ENCODE measurements at places on chromosomes 7 and 10. TPM values are rescaled to one million over a fixed set of nuclear protein-coding genes. Genes with fewer than 3 reads are reported as not detected.
A peak's percentile ranks its signal among the peaks of the same experiment; 100 is the strongest.

DNA sequence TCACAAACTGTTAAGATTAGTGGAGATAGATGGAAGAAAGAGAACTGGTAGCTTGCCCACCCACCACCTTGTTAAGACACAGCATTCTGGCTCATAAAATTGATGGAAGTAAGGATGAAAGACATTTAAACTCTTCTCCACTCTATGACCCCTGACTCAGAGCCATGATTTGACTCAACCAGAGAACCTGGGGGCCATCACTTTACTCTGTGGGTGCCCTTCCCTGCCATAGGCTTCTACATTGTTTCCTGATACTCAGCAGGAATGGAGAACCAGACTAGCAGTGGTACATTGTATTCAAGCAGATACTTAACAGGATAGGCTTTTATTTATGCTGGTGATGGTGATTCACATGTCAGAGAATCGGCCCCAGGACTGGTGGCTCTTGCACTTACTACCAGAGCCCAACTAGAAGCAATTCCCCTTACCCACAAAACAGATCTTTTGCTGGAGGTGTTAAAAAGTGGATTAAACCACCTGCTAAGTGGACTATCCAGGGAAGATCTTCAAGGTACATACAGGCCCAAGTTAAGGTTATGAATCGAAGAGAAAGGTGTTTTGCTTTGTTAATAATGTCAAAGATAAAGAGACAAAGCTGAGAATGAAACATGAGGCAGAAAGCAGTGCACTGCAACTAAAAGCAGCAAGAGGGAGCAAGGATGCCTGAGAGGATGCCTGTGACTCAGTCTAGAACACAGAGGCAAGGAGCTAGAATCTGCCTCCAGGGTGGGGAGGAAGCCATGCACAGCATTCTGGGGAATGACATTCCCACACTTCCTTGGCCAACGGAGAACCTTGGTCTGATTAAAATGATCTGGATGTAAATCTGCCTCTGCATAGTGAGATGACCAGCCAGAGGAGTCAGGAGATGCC lies 36.0 kb upstream of the GLI3 start:
- H3K27ac ChIP-seq: no peak overlapping the region
- H3K27me3 ChIP-seq: no peaks in the 10 kb centered on the region
- no peak for DNase-seq
- peaks cover 3% of the 10 kb centered on the region for H3K4me1 ChIP-seq
- H3K4me3 ChIP-seq: no peak overlapping the region

DNA sequence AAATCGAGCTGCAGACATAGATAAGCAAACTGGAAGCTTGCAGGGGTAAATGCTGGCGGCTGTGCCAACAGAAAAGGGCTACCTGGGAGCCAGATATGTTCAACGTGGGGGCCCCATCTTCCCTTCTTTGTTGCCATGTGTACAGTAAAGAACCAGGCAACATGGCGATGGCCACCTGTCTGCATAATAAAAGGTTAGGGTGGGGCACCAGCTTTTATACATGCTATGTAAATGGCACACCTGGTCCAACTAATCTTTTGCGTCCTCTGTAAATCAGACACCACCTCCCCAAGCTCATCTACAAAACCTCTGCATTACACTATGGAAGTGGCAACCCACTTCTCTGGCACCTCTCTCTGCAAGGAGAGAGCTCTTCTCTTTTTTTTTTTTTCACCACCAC lies 13.9 kb downstream of the BUD31 start:
- H3K4me3 ChIP-seq: no peak overlapping the region
- H3K27ac ChIP-seq: no peak overlapping the region
- no peaks in the 10 kb centered on the region for H3K27me3 ChIP-seq
- no peak for DNase-seq
- H3K36me3 ChIP-seq: peaks cover 17% of the 10 kb centered on the region
- no peaks in the 10 kb centered on the region for H3K4me1 ChIP-seq

DNA sequence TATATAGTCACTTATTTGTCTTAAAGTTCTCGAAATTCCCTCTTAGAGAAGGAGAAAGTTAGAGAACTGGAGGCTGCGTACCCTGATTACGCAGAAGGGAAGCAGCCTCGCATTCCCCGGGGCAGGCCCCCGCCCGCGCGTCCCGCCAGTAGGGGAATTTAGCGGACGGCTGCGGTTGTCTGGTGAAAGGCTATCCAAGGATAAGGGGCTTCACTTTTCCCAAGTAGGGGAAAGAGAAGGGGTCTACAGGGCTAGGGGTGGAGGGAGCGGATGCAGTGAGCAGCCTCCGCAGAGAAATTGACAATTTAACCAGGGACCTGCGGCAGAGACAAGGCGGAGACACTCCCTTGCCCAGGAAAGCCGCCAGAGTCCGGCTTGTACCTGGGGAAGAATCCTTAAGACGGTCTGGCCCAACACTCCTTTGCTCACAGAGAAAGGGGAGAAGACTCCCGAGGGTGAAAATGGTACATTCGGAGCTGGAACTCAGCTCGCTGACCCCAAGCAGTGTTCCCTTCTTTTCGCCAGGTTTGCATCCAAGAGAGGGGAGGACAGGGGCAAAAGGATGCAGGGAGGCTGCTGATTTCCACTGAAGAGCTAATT lies 994 bp upstream of the MAGI2 start:
- no peaks in the 10 kb centered on the region for H3K27me3 ChIP-seq
- no peak overlapping the region for H3K4me3 ChIP-seq

GRCh38 chr10:132076578-132077081 lies 10.9 kb downstream of the JAKMIP3 start:
- H3K36me3 ChIP-seq: no peaks in the 10 kb centered on the region
- no peak overlapping the region for H3K27ac ChIP-seq
- DNase-seq: no peak
- H3K27me3 ChIP-seq: no peaks in the 10 kb centered on the region
- H3K4me3 ChIP-seq: no peak overlapping the region
- no peaks in the 10 kb centered on the region for H3K4me1 ChIP-seq

- H3K27ac ChIP-seq: no peak overlapping the region
- peaks cover 18% of the 10 kb centered on the region for H3K4me1 ChIP-seq
- no peaks in the 10 kb centered on the region for H3K27me3 ChIP-seq
- H3K36me3 ChIP-seq: no peaks in the 10 kb centered on the region
- no peak for DNase-seq
- no peak overlapping the region for H3K4me3 ChIP-seq
These were observed 54.0 kb upstream of the KCNIP2 start for GRCh38 chr10:101897633-101898032.

GRCh38 chr7:7516662-7517061 lies 19.0 kb downstream of the COL28A1 start:
- DNase-seq: no peak
- no peaks in the 10 kb centered on the region for H3K36me3 ChIP-seq
- no peak overlapping the region for H3K4me3 ChIP-seq
- H3K4me1 ChIP-seq: no peaks in the 10 kb centered on the region
- no peak overlapping the region for H3K27ac ChIP-seq
- no peaks in the 10 kb centered on the region for H3K27me3 ChIP-seq

DNA sequence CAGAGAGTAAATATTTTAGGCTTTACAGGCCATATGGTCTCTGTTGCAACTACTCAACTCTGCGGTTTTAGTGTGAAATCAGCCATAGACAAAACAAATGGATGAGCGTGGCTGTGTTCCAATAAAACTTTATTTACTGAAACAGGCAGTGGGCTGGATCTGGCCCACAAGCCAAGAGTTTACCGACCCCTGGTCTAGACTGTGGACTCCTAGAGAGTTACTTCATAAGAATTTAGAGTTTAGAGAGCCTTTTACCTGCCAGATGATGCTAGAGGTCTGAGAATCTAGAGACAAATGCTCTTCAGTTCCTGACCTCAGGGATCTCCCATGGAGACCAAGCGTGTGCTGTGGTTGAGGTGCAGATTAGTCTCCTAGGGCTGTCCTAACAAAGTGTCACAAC lies 174.8 kb downstream of the PTEN start:
- DNase-seq: no peak
- peaks cover 3% of the 10 kb centered on the region for H3K4me1 ChIP-seq
- no peaks in the 10 kb centered on the region for H3K36me3 ChIP-seq
- H3K4me3 ChIP-seq: no peak overlapping the region

GRCh38 chr7:16509829-16510228 lies 16.8 kb upstream of the LRRC72 start:
- no peaks in the 10 kb centered on the region for H3K27me3 ChIP-seq
- H3K27ac ChIP-seq: no peak overlapping the region
- no peak overlapping the region for H3K4me3 ChIP-seq
- no peaks in the 10 kb centered on the region for H3K4me1 ChIP-seq

GRCh38 chr7:30727061-30727945 lies 24.6 kb upstream of the INMT start:
- peak overlapping the region; percentile 61 for H3K4me3 ChIP-seq
- peak overlapping the region; percentile 64 for H3K27ac ChIP-seq
- peaks cover 25% of the 10 kb centered on the region for H3K4me1 ChIP-seq
- DNase-seq: peak; percentile 78
- H3K27me3 ChIP-seq: no peaks in the 10 kb centered on the region

DNA sequence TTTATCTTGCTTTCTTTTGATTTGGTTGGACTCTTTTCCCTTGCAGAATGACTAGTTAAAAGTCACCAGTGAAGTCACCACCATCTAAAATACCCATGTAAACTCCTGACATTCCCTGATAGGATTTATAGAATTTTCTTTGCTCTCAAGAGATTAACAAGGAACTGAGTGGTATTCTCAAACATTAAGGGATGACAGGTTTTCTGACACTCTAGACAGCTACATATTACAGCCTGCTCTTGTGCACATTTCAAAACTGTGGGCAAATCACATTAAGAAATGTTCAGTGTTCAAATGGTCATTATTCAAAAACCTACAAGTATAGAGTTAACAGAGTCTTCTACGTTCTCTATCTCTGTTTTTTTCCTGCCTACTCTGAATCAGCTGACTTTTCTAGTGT lies 15.8 kb upstream of the ACSM6 start:
- H3K4me1 ChIP-seq: no peaks in the 10 kb centered on the region
- DNase-seq: no peak
- H3K27me3 ChIP-seq: no peaks in the 10 kb centered on the region
- no peak overlapping the region for H3K27ac ChIP-seq
- no peaks in the 10 kb centered on the region for H3K36me3 ChIP-seq
- no peak overlapping the region for H3K4me3 ChIP-seq

DNA sequence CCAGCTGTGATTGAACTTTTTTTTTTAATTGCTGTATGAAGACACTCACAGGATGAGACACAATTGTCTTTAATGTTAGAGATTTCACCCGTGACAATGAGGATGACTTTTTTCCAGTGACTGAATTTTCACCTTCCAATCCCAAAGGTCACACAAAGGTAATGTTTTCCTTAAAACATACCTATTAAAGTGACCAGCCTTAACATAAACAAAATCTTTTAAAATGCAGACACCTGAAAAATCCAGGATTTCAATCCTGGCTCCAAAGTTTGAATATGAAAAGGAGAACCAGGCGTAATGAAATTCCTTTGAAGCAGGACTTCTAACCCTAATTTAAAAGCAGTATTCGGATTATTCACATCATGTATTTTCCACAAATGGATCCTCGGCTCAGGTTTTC lies 647.7 kb downstream of the GATA3 start:
- DNase-seq: no peak
- H3K36me3 ChIP-seq: no peaks in the 10 kb centered on the region
- H3K27me3 ChIP-seq: no peaks in the 10 kb centered on the region
- no peaks in the 10 kb centered on the region for H3K4me1 ChIP-seq

GRCh38 chr7:54581511-54581910 lies 39.3 kb downstream of the VSTM2A start:
- H3K4me3 ChIP-seq: no peak overlapping the region
- no peak overlapping the region for H3K27ac ChIP-seq

DNA sequence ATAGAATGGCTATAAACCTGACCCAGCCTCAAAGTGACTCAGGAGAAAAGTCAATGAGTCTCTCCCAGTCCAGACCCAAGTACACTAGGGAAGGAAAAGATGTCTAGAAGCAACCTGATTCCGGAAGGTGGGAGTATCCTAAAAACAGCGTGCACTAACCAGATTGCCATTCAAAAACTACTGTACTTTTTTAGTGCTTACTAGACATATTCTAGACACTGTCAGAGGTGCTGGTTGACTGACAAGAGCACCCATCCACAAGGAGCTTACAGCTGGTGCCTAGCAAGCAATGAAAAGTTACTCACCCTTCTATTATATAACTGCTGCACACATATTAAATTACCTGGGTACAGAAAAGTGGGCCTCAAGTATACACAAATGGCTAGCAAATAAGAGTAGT lies 81.0 kb downstream of the SIRT1 start:
- DNase-seq: no peak
- peaks cover 32% of the 10 kb centered on the region for H3K36me3 ChIP-seq
- H3K27ac ChIP-seq: no peak overlapping the region
- H3K4me1 ChIP-seq: no peaks in the 10 kb centered on the region
- no peaks in the 10 kb centered on the region for H3K27me3 ChIP-seq

GRCh38 chr10:98450618-98451017 lies 3.9 kb upstream of the HPS1 start:
- H3K36me3 ChIP-seq: no peaks in the 10 kb centered on the region
- no peak overlapping the region for H3K4me3 ChIP-seq
- no peaks in the 10 kb centered on the region for H3K27me3 ChIP-seq
- H3K4me1 ChIP-seq: peaks cover 2% of the 10 kb centered on the region
- no peak overlapping the region for H3K27ac ChIP-seq

GRCh38 chr10:8577686-8578085 lies 523.2 kb downstream of the GATA3 start:
- no peak overlapping the region for H3K27ac ChIP-seq
- no peaks in the 10 kb centered on the region for H3K27me3 ChIP-seq
- no peak for DNase-seq
- H3K4me1 ChIP-seq: no peaks in the 10 kb centered on the region

- H3K36me3 ChIP-seq: no peaks in the 10 kb centered on the region
- no peaks in the 10 kb centered on the region for H3K27me3 ChIP-seq
- no peak for DNase-seq
- H3K4me1 ChIP-seq: no peaks in the 10 kb centered on the region
- H3K4me3 ChIP-seq: no peak overlapping the region
These were observed 5.3 kb upstream of the KLRG2 start for GRCh38 chr7:139488810-139489209.

- no peak overlapping the region for H3K27ac ChIP-seq
- no peak for DNase-seq
- H3K4me3 ChIP-seq: no peak overlapping the region
- H3K27me3 ChIP-seq: no peaks in the 10 kb centered on the region
These were observed 88.9 kb upstream of the GTF2I start for GRCh38 chr7:74568658-74569057.

- no peaks in the 10 kb centered on the region for H3K36me3 ChIP-seq
- no peak for DNase-seq
- H3K4me3 ChIP-seq: no peak overlapping the region
- H3K4me1 ChIP-seq: peaks cover 19% of the 10 kb centered on the region
- no peak overlapping the region for H3K27ac ChIP-seq
These were observed 134.9 kb downstream of the ARID5B start for GRCh38 chr10:62036186-62037081.

CLRN3 gene
- not detected for total RNA-seq

MET gene
- total RNA-seq: 158 TPM

ITPRID1 gene
- total RNA-seq: not detected

CCZ1B gene
- total RNA-seq: 87.2 TPM

PNLIPRP2 gene
- not detected for total RNA-seq

MRLN gene
- not detected for total RNA-seq

FAM237B gene
- not detected for total RNA-seq

AGR3 gene
- total RNA-seq: not detected

CYP3A7 gene
- not detected for total RNA-seq

FAM13C gene
- total RNA-seq: not detected

BAG3 gene
- 0.97 TPM for total RNA-seq

ADRB1 gene
- total RNA-seq: not detected

AGBL3 gene
- 0.97 TPM for total RNA-seq
